ENCODE measurements at places on chromosomes 13 and 19.

- no peaks in the 10 kb centered on the region for H3K27me3 ChIP-seq
- no peaks in the 10 kb centered on the region for H3K4me1 ChIP-seq
- H3K27ac ChIP-seq = no peak overlapping the region
Observed at GRCh38 chr19:31448221-31448657, 99.0 kb upstream of the TSHZ3 start.

DNA sequence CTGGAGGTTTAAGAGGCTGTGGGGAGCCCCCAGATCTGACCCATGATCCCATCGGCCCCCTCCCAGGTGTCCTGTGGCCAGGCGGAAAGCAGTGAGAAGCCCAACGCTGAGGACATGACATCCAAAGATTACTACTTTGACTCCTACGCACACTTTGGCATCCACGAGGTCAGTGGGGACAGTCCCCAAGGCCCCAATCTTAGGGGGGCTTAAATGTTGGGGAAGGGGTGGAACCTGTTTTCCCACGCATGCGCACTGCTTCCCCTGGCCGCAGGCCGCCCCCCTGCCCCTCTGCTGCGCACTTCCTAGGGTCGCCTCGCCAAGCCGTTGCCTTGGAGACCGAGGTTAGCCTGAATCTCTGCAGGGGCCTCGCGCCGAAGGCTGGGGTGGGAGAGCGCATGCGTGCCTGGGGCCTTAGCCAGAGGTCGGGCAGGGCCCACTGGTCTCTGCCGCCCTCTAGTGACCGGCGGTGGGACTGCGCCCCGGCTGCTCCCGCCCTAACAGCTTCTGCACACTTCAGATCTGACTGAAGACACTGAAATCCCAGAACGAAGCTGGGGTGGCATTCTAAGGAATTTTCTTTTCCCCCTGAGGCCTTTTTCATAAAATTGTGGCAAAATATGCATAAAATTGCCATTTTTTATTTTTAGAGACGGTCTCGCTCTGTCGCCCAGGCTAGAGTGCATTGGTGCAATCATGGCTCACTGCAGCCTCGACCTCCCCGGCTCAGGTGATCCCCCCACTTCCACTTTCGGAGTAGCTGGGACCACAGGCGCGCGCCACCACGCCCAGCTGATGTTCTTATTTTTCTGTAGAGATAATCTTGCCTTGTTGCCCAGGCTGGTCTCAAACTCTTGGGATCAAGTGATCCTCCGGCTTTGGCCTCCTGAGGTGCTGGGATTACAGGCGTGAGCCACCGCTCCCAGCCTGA is 3.6 kb downstream of the PRMT1 start:
- H3K27ac ChIP-seq = no peak overlapping the region
- peaks cover 50% of the 10 kb centered on the region for H3K4me1 ChIP-seq
- H3K27me3 ChIP-seq = no peaks in the 10 kb centered on the region
- peak overlapping the region; percentile 30 for H3K4me3 ChIP-seq

DNA sequence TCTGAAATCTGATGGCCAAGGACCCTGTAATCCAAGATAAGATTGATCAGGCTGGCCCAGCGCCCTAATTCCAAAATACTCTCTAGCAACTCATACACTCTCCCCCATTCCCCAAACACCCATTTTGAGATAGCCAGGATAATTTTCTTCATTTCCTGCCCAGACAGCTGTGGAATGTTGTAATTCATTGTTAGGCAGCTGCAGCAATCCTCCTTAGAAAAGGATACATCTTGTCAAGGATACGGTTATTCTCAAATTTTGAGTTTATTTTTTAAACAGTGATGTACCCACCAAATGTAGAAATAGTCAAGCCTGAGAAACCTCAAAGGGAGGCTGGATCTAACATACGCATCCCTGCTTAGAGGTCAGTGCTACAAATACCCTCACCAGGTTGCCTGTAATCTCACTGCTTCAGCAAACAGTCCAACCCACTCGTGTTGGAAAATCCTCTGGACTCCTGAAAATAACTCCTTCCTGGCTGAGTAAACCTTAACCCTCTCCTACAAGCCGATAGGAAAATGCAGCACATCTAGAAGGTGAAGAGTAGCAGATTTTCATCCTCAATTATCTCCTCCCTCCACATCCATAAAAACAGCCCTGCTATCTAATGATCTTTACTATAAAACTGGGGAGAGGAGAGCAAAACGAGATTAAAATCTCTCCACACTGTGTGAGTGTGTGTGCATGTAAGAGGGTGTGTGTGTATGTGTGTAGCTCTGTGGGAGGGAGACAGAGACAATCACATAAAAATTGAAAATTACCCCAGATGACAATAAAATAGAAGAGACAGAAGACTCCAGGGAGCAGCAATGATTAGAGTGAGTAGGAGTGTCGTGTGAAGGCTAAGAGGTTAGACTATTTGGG is 683.1 kb downstream of the DIAPH3 start:
- H3K36me3 ChIP-seq = no peaks in the 10 kb centered on the region
- H3K27me3 ChIP-seq = no peaks in the 10 kb centered on the region
- no peak overlapping the region for H3K27ac ChIP-seq
- DNase-seq = no peak

- H3K27me3 ChIP-seq = no peaks in the 10 kb centered on the region
- H3K36me3 ChIP-seq = no peaks in the 10 kb centered on the region
- H3K4me3 ChIP-seq = no peak overlapping the region
- H3K27ac ChIP-seq = no peak overlapping the region
- H3K4me1 ChIP-seq = peaks cover 17% of the 10 kb centered on the region
Observed at GRCh38 chr19:45137179-45137761, 23.5 kb downstream of the NKPD1 start.

GRCh38 chr13:101795460-101795859 is 343.0 kb downstream of the ITGBL1 start:
- no peaks in the 10 kb centered on the region for H3K36me3 ChIP-seq
- DNase-seq = no peak
- H3K27ac ChIP-seq = no peak overlapping the region
- no peak overlapping the region for H3K4me3 ChIP-seq
- H3K27me3 ChIP-seq = no peaks in the 10 kb centered on the region

- no peaks in the 10 kb centered on the region for H3K36me3 ChIP-seq
- no peak overlapping the region for H3K4me3 ChIP-seq
Observed at GRCh38 chr13:38814331-38814730, 127.5 kb downstream of the FREM2 start.

- H3K27ac ChIP-seq = peak within 1 kb of the TSS; percentile 52
- H3K27me3 ChIP-seq = no peaks in the 10 kb centered on the region
- H3K4me1 ChIP-seq = peaks cover 23% of the 10 kb centered on the region
- no peaks in the 10 kb centered on the region for H3K36me3 ChIP-seq
- peak within 1 kb of the TSS; percentile 62 for H3K4me3 ChIP-seq
Observed at GRCh38 chr13:77697217-77698103, at the start of gene SLAIN1. Gene SLAIN1, plus strand, starts transcription at chr13:77697687. Its CDS starts 227 bp downstream, at chr13:77697914.

- no peaks in the 10 kb centered on the region for H3K36me3 ChIP-seq
- H3K4me1 ChIP-seq = no peaks in the 10 kb centered on the region
- H3K4me3 ChIP-seq = no peak overlapping the region
- peaks cover 4% of the 10 kb centered on the region for H3K27me3 ChIP-seq
Observed at GRCh38 chr19:39236527-39236926, 8.3 kb downstream of the IFNL3 start.

GRCh38 chr19:2312820-2313501 is 5.0 kb upstream of the LINGO3 start:
- DNase-seq = no peak
- H3K27me3 ChIP-seq = no peaks in the 10 kb centered on the region
- no peaks in the 10 kb centered on the region for H3K36me3 ChIP-seq
- no peaks in the 10 kb centered on the region for H3K4me1 ChIP-seq
- no peak overlapping the region for H3K27ac ChIP-seq

- H3K4me1 ChIP-seq = peaks cover 16% of the 10 kb centered on the region
- no peak overlapping the region for H3K27ac ChIP-seq
- no peaks in the 10 kb centered on the region for H3K36me3 ChIP-seq
- H3K27me3 ChIP-seq = no peaks in the 10 kb centered on the region
- H3K4me3 ChIP-seq = no peak overlapping the region
- DNase-seq = peak; percentile 55
Observed at GRCh38 chr19:56476093-56476492, 1.1 kb downstream of the ZNF667 start.

- no peak overlapping the region for H3K4me3 ChIP-seq
- H3K36me3 ChIP-seq = no peaks in the 10 kb centered on the region
- no peaks in the 10 kb centered on the region for H3K27me3 ChIP-seq
- DNase-seq = no peak
- no peaks in the 10 kb centered on the region for H3K4me1 ChIP-seq
Observed at GRCh38 chr19:30731591-30731990, 359.4 kb downstream of the ZNF536 start.

All from adrenal gland (tissue), 19 donors.